ENCODE measurements at places on chromosomes 7 and 10.

GRCh38 chr10:45136256-45136655 lies 135.5 kb downstream of the ZNF22 start:
- no peak for DNase-seq

DNA sequence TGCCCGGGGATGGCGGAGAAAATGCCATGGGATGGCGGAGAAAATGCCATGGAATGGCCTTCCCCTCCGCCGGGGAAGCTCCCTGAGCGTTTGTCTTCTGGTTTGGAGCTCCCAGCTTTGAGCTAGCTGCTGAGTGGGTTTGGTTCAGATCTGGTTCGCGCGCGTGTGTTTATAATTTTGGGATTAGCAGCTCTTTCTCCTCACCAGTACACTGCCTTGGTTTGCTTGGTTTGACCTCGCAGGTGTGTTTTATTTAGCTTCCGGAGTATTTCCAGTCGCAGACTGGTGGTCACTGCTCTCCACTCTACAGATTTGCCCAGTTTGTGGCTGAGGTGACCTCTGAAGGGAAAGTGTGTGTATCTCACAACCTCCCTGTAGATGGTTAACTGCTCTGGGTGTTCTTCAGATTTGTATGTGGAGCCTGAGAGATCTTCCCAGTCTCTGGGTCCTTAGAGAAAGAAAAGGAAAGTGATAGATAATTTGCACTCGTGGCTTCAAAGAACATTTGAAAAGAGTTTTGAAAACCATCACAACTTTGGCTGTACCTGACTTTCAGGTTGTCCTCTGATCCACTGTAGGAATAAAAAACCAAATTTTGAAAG lies 597 bp downstream of the ZNF277 start:
- no peak for DNase-seq

DNA sequence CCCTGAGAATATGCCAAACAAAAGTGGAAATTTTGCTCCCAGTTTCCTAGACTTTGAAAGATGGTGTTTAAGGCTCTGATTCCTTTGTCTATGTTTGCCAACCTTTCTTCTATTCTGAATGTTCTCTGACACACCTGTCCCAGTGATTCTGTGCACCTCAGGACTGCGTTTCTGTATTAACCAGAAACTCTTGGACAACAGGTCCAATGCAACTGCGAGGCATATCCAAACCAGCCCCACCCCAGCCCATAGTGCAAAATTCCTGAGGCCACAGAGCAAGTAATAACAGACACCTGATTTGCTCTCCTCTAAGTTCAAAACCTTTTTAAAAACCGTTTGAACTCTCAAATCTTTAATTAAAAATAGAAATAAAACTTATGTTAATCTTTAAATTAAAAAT lies 37.0 kb upstream of the MSRB2 start:
- no peak for DNase-seq

DNA sequence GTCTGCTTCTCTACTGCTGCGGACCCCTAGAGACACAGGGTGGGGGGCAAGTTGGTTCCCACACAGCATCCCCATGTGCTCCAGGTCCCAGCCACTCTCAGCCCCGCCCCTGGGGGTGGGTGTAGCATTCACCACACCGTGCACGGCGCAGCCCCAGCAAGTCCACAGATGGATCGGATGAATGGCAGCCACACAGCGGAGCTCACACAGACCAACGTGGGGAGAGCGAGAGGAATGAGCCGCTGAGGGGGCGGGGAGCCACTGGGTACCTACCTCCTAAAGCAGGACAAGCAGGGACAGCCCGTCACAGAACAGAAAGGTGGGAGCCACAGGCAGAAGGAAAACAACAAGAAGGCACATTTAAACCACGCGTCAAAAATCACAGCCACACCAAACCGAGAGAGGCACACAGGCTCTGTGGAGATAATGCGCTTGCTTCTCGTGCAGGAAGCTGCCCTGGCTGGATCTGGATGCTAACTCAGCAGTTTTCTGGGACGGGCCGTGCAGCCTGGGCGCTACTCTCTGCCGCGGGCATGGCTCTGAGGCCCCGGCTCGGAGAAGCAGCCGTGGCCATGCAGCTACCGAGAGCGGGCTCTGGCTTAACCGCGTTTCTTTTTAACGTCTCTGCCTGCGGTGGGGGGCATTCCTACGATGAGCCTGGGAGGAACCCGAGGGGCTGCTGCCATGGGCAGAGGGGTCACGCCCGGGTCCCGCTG lies 102.5 kb downstream of the CYTH3 start:
- DNase-seq: no peak

DNA sequence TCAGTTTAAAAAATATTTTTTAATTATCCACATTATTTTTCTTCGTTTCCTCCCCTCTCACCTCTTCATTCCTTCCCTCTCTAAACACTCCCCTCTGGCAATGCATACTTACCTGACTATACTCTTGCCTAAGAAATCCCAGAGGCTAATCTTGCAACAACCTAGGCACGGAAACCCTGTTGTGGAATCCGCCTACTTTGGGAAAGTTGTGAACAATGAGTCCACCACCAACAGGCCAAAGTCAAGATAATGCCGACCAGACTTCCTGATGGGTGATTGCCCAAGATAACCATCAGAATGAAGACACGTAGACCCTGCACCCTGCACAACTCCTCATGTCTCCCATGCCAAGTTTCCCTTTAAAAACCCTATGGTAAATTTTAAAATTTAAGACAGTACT lies 521.5 kb downstream of the KIF20B start:
- no peak for DNase-seq

- DNase-seq: no peak
Observed at GRCh38 chr10:11593612-11594011, 17.8 kb downstream of the USP6NL start.

DNA sequence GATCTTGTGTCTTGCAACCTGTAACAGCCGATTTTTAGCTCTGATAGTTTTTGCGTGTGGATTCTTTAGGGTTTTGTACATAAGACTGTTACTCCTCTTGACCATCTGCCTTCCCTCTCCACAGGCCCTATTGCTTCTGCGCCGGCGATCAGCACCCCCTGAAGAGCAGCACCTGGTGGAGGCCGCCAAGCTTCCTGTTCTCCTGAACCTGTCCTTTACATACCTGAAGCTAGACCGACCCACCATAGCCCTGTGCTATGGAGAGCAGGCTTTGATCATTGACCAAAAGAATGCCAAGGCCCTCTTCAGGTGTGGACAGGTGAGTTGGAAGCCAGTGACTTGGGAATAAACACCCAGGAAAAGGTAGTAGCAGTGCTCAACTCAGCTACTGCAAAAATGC lies 12.6 kb downstream of the FKBP6 start:
- no peak for DNase-seq

GRCh38 chr10:1671366-1672000 lies 65.8 kb downstream of the ADARB2 start:
- DNase-seq: no peak

- DNase-seq: no peak
Observed at GRCh38 chr7:120992965-120993494, 4.5 kb downstream of the CPED1 start.

GRCh38 chr7:137636376-137636775 lies 210.4 kb downstream of the DGKI start:
- no peak for DNase-seq

DNA sequence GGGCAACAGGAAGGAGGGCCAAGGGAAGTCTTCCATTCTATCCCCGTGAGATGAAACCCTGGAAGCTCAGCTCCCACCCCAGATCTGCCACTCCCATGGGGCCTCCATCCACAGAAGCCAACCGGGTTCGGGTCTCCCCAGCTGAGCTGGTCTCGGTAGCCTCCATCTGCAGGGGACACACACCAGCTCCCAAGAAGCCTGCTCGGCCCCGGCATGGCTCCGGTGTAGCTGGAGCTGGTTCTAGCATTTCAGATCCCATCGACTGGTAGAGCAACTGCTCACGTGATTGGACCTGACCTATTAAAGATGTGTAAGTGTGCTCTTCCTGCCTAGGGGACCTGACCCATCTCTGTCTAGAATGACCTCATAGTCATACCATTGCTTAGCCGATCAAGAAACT lies 138.0 kb downstream of the PRKAG2 start:
- DNase-seq: no peak

GRCh38 chr7:27121684-27122076 lies 8.9 kb downstream of the HOXA4 start:
- no peak for DNase-seq

GRCh38 chr7:98423043-98423442 lies 22.2 kb upstream of the BAIAP2L1 start:
- no peak for DNase-seq

GRCh38 chr7:94355454-94355853 lies 39.2 kb upstream of the COL1A2 start:
- DNase-seq: no peak

DNA sequence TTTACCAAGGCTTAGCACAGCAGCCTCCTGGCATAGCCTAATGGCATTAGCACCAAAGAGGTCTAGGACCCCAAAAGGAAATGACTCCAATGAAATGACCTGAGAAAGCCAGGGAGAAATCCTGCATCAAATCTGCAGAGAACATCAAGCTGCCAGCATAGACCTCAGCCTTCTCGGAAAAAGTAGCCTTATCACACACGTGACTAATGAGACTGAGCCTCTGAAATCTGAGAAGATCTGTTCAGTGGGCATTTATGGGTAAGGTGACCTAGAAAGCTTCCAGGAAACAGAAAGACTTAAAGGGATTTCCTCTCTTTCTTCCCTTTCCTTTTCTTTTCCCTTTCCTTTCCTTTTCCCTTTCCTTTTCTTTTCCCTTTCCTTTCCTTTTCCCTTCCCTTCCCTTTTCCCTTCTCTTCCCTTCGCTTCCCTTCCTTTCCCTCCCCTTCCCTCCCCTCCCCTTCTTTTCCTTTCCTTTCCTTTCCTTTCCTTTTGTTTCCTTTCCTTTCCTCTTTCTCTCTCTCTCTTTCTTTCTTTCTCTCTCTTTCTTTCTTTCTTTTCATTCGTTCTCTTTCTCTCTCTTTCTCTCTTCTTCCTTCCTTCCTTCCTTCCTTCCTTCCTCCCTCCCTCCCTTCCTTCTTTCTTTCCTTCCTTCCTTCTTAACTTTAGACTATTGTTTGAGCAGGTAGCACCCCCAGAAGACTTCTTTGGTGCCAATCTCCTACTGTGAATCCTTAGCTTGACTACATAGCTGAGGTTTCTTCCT lies 23.1 kb upstream of the PTTG1IP2 start:
- no peak for DNase-seq

GRCh38 chr10:11913079-11913641 lies 90.0 kb downstream of the PROSER2 start:
- no peak for DNase-seq

DNA sequence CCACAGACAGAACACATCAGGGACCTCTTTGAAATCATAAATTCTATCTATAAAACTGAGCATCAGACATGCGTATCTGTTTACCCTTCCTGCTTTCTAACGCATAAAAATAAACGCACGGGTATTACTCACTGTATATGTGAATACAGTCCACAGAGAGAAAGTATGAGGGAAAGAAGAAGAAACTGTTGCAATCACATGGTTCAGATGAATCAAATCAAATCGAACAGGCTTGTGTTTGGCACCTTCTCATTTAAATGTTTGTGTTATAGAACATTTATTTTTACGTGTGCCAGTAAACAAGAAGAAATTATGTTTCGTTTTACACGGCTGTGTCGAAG lies 322.0 kb downstream of the FRMD4A start:
- no peak for DNase-seq

- no peak for DNase-seq
Observed at GRCh38 chr7:27895551-27895950, 155.6 kb downstream of the TAX1BP1 start.

DNA sequence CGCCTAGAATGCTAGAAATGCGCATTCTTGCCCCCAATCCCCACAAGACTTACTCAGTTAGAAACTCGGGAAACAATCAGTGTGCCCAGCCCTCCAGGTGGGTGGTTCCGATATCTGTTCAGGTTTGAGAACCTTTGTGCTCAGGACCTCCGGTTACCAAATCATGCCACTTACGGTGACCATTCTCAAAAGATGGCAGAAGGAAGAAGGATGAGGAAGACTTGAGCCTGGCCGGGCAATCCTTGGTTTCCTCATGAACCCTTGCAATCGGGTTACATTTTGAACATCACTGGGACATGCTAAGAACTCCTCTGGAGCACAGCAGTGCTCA lies 52.1 kb downstream of the RBM17 start:
- no peak for DNase-seq

DNA sequence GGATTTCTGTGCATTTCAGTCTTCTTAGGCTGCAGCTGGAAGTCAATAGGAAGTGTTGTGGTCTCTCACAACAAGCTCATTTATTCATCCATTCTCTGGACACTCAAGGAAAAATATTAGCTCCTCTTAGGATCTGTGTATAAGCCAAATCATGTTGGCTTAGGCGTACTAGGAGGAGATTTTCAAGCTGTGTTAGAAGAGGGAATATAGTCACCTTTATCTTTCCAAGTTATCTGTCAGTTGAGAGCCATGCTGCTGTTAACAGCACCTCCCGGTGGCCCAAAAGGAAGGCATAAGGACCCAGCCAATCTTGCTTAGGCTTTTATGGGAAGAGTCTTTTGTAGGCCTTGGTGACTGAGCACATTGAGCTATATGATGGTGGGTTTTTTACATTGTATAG lies 220.0 kb downstream of the LRMDA start:
- DNase-seq: no peak

GRCh38 chr7:117077658-117078057 lies 124.4 kb downstream of the ST7 start:
- no peak for DNase-seq

All from AG04450 (cell line).